Inflammatory macrophage treated with lipopolysaccharide for 1 hour (primary cell): ENCODE measurements at places on chromosomes 6 and 20.

DNA sequence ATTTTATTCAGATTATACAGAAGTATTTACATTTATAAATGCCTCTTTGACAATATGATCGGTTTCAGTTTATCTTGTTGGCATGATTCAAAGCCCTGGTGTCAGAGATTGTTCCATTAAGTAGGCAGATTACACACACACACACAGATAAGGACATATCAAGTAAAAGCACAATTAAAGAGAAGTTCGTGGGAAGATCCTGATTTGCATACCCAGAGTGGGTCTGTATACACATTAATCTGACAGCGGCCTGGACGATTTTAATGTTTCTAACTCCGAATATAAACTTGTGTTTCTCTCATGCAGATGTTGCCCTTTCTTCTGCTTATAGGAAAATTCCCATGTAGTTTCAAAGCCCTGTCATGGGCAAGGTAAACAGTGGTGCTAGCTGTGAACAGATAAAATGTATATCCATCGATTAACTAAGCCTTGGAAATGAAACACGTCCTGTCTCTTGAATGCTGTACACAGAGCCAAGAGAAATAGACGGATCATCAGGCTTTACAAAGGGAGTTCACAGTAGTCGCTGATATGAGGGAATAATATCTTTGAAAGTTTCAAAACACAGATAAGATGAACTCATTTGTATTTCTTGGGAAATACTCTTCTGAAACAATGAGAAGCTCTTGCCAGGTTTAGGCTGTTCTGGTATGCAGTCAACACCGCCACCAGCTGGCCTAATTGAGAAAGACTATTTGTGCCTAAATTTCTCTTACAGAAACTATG lies 108.2 kb upstream of the GMDS start:
- DNase-seq: peak; percentile 73

GRCh38 chr6:119343167-119343566 lies 6.4 kb downstream of the MAN1A1 start:
- no peak for DNase-seq

DNA sequence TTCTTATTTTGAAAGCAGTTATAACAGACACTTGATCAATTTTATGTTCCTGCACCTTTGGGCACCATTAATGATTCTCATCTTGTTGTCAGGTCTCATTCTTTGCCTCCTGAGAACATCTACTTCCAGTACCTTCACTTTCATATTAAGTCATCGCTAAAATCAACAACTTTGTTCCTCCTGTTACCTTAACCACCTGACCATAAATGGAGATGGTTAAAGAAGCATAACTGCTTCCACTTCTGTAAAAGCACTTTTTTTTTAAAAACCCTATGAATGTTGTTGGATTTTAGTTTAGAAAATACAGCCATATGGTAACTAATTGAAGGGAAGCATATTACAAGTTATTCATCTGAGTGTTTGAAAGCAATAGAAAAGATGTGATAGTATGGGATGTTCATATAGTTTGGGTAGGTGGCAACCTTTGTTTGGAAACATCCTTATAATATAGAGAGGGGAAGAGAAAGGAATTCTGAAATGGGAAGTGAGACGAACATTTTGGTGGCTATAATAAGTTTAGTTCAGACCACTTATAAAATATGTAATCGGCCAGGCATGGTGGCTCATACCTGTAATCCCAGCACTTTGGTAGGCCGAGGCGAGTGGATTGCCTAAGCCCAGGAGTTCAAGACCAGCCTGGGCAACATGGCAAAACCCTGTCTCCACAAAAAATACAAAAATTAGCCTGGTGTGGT lies 53.9 kb downstream of the AFG1L start:
- no peak for DNase-seq

DNA sequence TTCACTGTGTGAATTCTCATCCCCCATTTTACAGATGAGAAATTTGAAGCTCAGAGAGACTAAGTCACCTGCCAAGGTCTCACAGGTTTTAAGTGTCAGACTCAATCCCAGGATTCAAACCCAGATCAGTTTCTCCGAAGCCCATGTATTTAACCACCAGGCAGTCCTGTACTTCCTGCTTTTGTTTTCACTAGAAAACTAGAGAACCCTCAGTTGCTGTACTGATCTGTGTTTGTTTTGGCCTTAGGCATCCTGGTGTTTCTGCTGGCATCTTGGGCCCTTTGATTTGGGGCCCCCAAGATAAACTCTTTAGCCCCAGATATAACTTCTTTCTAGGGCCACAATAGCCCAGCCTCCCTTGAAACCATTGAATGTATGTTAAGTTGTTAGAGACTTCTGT lies 36.5 kb downstream of the PPP1R16B start:
- DNase-seq: no peak

DNA sequence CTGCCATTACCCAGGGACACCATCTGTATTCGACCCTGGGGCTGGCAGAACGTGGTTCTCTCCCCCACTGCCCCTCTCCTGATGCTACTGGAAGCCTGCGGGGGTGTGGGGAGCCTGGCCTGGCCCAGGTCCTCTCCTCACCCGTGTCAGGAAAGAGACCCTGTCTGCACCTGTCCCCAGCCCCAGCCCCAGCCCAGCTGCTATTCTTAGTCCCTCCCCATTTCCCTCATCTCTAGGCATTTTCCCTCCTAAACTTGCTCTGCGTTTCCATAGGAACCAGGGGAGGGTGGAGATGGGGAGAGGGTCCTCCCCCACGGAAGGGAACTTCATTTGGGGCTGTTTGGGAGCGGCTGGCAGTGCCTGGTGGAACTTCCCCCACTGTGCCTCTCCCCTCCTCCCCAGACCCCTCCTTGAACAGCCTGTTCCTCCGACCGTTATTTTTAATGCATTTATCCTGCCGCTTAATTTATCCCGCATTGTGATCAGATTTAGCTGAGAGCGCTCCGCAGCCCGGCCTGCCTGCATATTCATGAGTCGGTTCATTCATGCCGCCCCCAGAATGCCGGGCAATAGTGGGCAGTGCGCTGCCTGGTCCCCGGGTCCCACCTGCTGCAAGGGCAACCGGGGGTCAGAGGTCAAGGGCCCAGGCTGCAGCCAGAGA lies 31.8 kb upstream of the DLGAP4 start:
- DNase-seq: no peak

DNA sequence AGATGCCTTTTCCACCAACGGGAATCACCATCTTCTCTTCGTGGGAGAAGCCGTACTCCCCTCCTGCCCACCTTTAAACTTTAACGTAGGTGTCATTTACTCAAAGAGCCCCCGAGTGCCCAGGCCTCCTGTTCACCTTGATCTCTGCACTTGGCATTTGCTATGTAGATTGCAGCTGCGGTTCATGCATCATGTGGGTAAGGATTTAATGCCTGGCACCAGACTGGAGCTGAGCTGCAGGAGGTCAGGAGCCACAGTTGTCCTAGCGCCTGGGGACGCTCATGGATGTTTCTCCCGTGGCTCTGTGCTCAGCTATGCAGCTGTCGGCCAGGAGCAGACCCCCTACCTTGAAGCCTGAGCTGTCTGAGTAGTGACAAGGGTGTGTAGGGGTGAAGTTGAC lies 133.7 kb downstream of the CDH4 start:
- DNase-seq: no peak
